ENCODE measurements at places on chromosomes 11 and 22.

GRCh38 chr11:121039971-121040613, 16.2 kb downstream of the TBCEL start:
- DNase-seq: no peak

- DNase-seq: no peak
These were observed 36.5 kb downstream of the RNF141 start for GRCh38 chr11:10504490-10504889.

DNA sequence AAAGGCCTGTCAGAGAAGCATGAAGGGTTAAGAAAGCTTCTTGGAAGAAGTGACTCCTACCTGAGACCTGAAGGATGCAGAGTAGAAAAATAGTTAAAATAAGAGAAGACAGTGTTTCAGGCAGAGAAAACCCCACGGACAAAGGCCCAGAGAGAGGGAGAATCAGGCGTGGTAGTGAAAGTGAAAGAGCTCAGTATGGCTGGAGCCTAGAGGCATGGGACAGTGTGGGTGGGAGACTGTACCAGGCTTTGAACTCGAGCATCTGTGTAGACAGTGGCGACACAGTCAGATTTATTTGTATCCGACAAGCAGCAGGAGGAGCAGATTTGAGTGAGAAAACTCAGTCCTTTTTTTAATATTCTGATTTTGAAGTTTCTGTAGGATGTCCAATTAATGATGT, 360.0 kb downstream of the OPCML start:
- DNase-seq: no peak

DNA sequence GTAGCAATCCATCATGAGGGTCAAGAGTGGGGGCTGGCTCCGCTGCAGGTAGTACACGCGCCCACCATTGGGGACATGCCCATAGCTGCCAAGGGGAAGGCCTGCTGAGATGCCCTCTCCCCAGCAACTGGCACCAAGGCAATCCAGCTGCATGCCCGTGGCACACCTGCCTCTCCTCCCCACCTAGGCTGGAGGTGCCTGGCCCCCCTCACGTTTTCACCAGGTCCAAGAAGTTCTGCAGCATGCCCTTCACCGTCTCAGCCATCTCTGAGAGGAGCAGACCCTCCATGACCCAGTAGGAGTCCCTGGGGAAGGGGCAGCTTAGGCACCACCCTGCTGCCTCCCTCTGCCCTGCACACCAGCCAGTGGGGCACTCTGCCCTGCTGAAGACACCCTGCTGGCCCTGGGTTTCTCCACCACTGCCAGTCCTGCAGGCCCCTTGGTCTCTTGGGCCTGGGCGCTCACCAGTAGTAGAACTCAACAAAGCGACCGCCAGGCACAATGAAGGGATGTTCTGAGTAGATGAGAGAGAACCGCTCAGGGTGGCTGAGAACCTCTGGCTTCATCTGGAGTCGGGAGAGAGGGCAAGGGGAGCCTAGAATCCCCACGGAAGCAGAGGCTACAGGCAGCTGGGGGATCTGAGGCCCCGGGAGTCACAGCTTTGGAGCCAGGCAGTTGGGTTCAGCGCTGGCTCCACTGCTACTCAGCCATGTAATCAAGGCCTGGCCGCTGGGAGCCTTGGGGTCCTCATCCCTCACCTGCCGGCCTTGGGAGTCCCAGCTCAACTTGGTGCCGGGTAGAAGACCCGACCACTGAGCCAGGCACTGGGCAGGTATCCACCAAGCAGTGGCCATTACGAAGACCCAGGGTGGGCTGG, 17.8 kb downstream of the TREH start:
- DNase-seq: no peak

DNA sequence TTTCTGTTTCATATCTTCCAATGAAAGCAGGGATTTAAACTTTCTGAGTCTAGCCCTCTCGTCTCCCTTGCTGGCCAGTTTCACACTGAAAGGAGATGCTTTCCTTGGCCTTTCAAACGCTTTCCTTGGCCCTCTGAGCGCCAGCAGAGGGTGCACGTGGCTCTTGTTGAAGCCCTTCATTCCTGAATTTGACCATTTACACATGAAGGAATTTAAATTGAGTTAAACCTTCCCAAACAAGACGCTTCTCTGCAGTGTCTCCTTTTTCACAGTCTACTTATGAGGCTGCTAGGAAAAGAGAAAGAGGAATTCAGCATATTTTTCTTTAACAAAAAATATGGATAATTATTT, 21.6 kb downstream of the NNMT start:
- DNase-seq: no peak

DNA sequence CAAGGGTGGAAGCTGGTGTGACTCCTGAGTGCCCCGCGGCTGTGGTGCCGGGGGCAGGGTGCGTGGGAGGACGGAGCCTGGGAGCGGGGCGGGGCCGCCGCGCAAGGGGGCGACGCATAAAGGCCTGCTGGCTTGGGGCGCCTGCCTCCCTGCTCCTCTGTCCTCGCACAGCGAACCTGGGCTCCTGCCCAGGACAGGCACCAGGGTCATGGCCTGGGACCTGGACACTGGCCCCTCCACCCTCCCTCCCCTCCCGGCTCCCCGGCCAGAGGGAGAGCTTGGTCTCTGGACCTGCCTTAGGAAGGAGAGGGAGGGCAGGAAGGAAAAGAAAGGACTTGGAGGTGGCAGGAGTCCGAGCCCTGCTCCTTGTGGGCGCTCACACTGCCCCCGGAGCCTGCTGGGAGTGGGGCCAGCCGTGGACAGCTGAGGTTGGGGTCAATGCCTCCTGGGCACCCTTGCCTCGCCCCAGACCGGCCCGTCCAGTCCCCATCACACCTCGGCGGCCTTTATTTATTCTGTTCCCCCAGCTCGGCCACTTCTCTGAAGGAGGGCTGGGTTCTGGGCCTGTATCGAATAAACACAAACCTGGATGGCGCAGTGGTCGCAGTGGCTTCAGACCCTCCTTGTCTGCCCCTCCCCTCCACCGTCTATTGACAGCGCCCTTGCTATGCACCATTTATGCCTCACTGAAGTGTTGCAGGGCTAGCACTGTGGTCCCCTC, 8.7 kb downstream of the SLC16A8 start:
- DNase-seq: no peak

- DNase-seq: peak; percentile 16
These were observed 18.8 kb downstream of the PRPF19 start for GRCh38 chr11:60887556-60887955.

GRCh38 chr11:8028766-8029165, 41.6 kb downstream of the EIF3F start:
- DNase-seq: no peak

- no peak for DNase-seq
These were observed 9.4 kb upstream of the NAV2 start for GRCh38 chr11:19703211-19703610.

All from stimulated activated CD4-positive, alpha-beta T cell treated with anti-CD3 and anti-CD28 coated beads, Interleukin-4, amount 100 ng/mL, for 4 hours (primary cell).